ENCODE measurements at places on chromosomes 4 and X.

GRCh38 chr4:28482580-28483270 lies 1622.1 kb downstream of the STIM2 start:
- no peak for DNase-seq

DNA sequence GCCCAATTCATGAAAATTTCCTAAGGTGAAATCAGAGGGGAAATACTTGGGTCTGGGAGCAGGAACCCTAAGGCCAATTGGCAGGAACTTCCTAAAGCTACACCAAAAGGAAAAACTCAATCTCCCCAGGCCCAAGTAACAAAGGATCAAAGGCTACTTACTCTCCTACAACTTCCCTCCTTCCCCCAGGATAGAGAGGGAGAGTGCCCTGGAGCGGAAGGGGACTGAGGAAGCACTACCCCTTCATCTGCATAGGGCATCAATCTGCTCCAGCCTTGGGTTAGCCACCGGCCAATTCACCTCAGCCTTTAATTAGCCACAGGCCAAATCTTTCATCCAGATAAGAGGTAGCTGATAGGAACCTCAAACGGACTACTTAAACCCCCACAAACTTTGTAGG lies 55.0 kb downstream of the SLC34A2 start:
- no peak for DNase-seq

- no peak for DNase-seq
Measured at GRCh38 chr4:87919941-87920340, 55.6 kb upstream of the SPP1 start.

DNA sequence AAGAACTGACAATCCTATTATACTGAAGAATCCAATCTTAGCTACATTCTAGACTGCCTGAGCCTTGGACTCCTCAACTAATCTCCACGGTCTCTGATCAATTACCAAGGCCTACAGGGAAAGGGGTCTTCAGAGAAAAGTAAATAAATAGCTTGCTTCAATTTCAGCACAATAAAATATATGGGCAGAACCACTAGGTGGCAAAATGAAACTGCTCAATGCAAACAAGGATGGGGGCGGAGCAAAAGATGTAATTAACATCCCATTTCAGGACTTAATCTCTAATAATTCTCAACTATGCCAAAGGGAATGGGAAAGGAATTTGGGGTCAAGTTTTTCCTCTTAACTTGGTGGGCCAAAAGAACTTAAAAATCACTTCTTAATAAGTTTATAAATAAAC lies 78.4 kb upstream of the MAP3K15 start:
- DNase-seq = peak; percentile 14

DNA sequence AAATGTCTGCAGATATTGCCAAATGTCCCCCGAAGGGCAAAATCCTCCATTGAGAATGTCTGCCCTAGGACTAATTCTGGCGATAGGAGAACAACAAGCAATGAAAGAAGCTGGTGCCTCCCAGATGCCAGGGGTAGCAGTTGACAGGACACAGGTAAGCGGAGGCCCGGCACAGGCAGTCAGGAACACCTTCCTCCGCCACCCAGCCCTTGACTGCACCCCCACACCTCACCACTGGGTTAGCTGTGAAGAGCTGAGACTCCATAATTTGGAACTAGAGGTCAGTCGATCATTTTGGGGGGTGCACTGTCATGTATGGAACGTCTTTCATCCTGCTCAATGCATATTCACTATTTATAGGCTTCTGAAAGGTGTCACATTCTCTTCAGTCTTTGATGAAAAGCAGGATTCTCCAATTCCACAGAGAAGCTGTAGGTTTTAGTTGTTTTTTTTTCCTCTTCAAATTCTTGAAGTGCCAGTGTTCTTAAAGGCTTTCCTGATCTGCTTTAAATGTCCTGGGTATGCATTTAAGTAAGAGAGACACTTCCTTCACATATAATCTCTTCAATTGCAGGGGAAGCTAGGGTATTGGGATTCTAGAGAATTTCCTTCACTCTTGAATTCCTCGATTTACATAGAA lies 111.6 kb upstream of the ZFP42 start:
- DNase-seq = no peak

DNA sequence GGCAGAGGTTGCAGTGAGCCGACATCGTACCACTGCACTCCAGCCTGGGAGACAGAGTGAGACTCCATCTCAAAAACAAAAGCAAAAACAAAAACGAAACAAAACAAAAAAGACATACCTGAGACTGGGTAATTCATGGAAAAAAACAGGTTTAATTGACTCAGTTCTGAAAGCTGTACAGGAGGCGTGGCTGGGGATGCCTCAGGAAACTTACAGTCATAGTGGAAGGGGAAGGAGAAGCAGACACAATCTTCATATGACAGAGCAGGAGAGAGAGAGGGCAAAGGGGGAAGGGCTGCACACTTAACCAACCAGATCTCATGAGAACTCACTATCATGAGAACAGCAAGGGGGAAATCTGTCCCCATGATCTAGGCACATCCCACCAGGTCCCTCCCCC lies 229.5 kb downstream of the STK32B start:
- no peak for DNase-seq

Measured in AG09319 (cell line).